ENCODE measurements at places on chromosomes 7 and 10.

DNA sequence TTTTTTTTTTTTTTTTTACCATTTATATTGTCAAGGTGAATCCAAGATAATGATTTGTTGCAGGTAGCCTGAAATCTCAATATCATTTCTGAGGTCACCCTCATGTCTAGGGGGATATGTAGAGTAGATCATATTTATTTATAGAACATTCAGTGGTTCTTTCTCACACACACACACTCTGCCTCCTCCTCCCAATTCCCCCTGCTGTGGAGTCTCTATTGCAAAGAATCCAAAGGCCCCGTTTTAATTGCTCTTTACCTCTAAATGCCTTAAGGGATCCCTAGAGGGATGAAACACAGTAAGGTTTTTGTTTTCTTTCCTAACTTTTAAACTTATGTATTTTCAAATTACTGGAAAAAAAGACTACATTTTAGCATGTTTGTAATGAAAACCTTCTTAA lies 170.0 kb downstream of the PRKG1 start:
- DNase-seq: no peak

- DNase-seq: no peak
Observed at GRCh38 chr7:69402696-69403095, 195.6 kb upstream of the AUTS2 start.

GRCh38 chr7:156177422-156178055 lies 365.3 kb upstream of the SHH start:
- DNase-seq: peak; percentile 5

- DNase-seq: no peak
Observed at GRCh38 chr10:58064714-58065528, 202.8 kb downstream of the IPMK start.

GRCh38 chr7:46281071-46281470 lies 360.0 kb upstream of the IGFBP3 start:
- DNase-seq: no peak

- DNase-seq: no peak
Observed at GRCh38 chr10:131320860-131321604, 9.5 kb upstream of the TCERG1L start.

DNA sequence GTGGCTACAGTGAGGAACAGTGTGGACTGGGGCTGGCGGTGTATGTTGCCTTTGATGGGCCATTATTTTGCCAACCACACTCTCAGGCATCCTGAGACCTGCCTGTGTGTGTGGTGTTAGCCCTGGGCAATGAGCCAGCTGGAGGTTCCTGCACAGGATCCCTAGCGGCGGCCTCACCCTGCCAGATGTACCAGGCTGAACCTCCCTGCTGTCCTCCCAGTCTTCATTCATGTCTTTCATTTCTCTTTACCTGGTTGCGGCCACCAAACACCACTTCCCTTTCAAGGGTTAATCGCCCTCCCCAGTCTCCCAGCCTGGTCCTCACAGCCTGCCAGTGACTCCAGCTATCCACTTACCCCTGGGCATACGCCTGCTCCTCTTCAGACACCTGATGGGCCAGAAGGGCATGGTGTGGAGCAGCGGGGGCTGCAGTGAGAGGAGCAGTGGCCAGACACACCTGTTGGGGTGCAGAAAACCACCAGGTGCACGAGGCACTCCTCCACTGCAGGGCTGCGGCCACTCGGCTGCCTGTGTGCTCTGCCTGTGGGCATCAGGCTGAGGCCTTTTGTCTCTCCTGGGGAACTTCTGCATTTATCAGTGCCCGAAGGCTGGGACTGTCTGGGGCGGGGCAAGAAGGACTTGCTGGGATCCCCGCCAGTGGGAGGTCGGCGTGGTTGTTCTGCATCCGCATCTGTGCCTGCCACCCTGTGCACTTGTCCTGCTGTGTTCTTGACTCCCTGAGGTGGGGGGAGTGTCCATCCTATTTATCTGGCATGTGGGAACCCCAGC lies 111.6 kb downstream of the ARHGAP22 start:
- DNase-seq: no peak

DNA sequence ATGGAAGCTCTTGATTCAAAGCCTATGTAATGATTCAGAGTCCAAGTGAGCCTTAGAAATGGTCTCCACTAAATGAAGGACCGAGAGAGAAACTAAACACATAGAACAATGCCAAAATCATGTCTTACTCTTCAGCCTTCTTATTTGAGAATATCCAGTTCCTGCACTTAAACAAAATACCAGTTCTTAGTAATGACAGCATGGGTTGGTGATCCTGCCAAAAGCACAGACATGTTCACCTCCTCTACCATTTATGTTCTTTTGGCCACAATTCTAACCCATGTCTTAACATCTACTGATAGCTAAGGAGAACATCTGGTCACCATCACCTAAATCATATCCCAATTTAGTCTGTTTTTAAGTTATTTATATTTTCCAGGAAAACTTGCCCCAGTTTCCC lies 239.6 kb upstream of the PTN start:
- DNase-seq: no peak
